Activated T-cell treated with anti-CD3 and anti-CD28 coated beads, Interleukin-2, amount 50 U/mL, for 48 hours (primary cell): ENCODE measurements at places on chromosomes 3 and 15.

DNA sequence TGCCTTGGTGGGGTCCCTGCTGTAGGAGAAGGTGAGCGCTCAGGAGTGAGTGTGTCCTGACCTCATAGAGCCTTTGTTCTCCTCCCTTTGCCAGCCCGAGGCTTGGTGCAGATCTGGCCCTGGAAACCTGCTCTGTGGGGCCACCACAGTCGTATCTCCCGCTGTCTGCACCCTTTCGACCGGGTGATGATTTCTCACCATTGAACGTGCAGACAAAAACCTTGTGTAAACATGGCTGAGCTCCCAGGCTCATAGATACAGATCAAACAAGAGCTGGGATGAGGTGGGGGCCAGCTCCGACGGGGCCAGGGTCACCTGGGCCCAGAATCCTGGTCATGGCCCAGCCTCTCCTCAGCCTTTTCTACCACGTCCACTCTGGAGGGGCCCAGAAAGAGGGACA is 34.6 kb upstream of the ESYT3 start:
- no peak for DNase-seq

- no peak for DNase-seq
Measured at GRCh38 chr3:24161841-24162240, 216.8 kb downstream of the NR1D2 start.

DNA sequence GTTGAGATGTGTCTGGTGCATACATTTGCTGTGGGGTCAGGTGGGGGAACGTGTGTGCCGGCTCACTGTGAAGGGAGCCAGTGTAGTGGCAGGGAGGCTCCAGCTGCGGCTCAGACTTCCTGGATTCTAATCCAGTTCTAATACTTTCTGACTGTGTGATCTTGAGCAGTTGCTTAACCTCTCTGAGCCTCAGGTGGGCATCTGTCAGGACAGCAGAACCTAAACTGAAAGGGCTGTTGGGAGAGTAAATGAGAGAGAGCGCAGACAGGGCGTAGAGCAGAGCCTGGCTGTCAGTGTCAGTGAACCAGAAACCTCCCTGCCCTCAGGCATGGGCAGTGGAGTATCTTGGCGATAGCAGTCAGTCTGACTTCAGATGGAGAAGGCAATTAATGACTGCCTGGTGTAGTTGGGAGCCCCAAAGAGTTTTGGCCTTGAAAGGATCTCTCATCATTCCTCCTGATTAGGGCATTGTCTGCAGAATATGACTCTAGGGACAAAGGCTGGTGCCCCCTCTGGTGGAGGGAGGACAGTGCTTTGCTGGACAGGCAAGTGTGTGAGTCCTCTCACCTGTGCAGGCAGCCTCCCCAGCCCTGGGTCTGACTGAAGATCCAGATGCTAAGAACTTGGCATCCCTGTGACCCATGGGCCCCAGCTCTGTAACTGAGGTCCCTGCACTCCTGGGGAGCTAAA is 9.6 kb downstream of the KBTBD13 start:
- DNase-seq, result peak; percentile 38

DNA sequence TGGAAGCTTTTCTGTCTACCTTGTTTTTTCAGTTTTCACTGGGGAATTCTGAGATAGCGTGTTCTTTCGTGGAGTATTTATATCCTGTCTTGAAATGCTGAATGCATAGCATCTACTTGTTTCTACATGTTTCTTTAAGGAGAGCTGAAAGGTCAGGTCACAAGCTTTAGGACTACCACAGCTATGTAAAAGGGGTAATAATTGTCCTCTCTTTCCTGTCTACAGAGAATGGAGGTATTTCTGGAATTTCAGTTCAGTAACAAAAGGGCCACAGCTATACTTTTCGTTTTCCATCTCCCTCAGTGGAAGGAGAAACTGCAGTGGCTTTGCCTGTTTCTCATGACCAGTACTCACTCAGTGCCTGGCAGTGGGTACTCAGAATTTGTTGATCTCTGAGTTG is 4.7 kb downstream of the INAFM2 start:
- DNase-seq, result no peak

DNA sequence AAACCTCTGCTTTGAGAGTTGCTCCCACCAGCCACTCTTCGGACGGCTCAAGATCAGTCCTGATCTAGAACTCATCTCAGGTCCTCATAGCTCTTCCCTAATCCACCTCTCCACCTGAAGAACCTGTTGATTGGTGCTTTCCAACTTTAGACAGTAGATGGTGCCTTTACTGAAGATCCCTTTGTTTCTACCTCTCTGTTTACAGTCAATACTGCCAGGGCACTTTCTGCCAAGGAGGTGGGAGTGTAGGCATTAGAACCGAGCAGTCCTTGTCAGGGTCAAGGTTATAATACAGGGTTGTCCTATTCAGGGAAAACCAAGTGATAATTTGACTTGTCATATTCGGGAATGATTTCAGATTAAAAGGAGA is 1.2 kb downstream of the CGNL1 start:
- DNase-seq, result no peak

- DNase-seq, result no peak
Measured at GRCh38 chr15:65211482-65211982, 259 bp upstream of the CILP start.

DNA sequence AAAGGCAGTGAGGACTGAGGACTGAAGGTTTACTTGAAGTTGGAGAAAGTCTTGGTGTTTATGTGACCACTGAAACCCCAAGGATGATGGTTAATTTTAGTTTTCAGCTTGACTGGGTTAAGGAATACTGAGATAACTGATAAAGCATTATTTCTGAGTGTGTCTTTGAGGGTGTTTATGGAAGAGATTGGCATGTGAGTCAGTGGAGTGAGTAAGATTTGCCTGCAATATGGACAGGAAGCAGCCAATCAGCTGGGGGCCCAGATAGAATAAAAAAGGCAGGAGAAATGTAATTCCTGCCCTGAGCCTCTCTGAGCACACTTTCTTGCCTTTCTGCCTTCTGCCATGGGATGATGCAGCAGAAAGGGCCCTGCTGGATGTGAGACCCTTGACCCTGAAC is 92.4 kb downstream of the KBTBD8 start:
- no peak for DNase-seq

GRCh38 chr3:53194210-53195065 is 33.4 kb downstream of the PRKCD start:
- DNase-seq, result no peak

- no peak for DNase-seq
Measured at GRCh38 chr3:187039723-187040414, 99.4 kb downstream of the RPL39L start.

DNA sequence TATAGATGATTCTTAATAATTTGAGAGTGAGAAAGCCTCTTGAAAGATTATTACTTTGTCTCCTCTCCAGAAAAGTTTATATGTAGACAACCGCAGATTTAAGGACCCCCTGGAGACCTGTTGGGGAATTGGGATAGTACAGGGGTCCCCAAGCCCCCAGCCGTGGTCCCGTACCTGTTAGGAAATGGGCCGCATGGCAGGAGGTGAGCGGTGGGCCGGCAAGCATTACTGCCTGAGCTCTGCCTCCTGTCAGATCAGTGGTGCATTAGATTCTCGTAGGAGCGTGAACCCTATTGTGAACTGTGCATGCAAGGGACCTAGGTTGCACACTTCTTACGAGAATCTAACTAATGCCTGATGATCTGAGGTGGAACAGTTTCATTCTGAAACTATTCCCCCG is 78.3 kb downstream of the PFN2 start:
- DNase-seq, result no peak

DNA sequence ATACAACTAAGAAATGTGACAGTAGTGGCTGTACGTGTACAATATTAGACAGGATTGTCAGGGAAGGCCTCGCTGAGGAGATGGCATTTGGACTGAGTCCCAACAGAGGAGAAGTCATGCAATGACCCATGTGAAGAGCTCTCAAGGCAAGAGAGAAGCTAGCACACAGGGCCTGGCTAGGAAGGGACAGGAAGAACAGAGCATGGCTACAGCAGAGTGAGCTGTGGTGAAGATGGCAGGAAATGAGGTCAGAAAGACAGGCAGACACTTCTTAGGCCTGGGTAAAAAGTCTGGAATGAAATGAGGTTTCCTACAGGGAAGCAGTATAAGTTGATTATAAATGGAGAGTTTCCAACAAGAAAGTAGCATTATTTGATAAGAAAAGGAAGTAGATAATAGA is 33.2 kb upstream of the LEKR1 start:
- DNase-seq, result no peak

DNA sequence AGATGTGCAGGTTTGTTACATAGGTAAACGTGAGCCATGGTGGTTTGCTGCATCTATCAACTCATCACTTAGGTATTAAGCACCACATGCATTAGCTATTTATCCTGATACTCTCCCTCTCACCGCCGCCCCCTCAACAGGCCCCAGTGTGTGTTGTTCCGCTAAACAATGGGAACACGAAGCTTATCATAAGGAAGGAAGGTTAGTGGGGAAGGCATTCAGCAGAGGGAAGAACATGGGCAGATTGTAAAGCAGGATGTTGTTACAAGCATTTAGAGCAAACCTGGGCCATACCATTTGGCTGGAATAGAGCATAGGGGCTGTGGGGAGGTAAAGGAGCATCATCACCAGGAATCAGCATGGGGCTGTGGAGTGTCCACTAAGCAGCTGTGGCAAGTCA is 111.8 kb downstream of the SSR3 start:
- no peak for DNase-seq

DNA sequence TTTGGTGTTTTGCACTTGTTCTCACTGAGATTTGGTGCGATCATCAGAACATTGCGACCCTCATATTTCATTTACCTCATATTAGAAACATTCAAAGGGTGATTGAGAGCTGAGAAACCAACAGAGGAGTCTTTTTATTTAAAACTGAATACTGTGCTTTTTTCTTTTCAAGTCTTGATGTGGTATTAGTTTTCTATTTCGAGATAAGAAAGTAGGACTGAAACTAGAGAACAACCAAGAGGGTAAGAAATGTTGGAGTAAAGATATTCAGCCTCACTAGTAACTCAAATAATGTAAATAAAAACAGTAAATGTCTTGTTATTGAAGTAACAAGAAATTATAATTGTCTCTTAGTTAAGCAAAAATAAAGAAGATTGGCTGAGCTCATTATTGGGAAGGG is 26.5 kb downstream of the EFHB start:
- DNase-seq, result no peak

- no peak for DNase-seq
Measured at GRCh38 chr15:62912808-62913207, 129.7 kb upstream of the TPM1 start.

- DNase-seq, result peak; percentile 42
Measured at GRCh38 chr3:189563853-189564563, 67.2 kb upstream of the TP63 start.

GRCh38 chr3:102233881-102234280 is 200.9 kb upstream of the ZPLD1 start:
- DNase-seq, result no peak

GRCh38 chr3:123072564-123072963 is 5.7 kb downstream of the PDIA5 start:
- DNase-seq, result no peak

DNA sequence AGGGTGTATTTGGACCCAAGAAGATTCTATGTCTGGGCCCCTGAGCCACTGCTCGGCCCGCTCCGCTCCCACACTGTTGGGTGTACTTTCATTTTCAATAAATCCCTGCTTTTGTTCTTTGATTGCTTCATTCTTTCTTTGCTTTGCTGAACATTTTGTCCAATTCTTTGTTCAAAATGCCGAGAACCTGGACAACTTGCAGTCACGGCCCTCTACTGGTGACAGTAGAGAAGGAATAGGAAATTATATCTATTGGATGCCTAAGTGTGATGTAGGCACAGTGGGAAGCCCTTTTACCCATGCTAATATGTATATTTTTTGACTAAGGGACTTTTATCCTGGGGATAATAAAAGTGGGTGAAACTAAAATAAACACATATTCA is 340.8 kb downstream of the LRRC3B start:
- no peak for DNase-seq

DNA sequence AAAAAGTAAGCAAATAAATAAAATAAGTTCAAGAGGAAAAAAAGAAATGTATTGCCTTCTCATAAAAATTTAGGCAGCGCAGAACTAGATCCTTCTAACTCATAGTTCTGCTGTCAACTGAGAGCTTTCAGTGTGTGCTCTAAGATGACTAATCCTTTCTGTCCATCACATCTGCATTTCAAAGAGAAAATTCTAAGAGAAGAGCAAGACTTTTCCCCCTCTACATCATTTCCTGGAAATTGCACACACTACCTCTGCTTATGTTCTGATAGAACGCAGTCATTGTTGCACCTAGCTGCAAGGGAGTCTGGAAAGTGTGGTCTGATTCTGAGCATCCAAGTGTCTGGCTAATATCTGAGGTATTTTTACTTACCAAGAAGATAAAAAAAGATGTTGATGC is 39.6 kb upstream of the SLCO3A1 start:
- DNase-seq, result no peak

DNA sequence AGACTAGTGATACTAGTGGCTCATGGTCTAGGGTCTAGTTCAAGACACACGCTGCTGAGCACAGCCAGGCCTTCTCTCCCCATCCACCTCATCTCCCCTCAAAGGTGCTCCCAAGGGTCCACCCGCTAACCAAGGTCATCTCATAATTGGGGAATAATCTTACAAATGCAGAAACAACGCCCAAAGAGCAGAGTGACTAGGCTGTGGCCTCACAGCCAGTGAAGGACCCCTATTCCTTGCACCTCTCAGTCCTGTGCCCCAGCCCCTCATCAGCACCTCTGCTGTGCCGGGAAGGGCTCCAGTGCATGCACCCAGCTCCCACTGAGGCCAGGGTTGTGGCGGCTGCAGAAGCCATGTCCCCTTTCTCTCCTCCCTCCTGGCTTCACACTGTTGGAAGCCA is 286.9 kb downstream of the UACA start:
- DNase-seq, result no peak

- no peak for DNase-seq
Measured at GRCh38 chr3:187299611-187300010, 8.1 kb upstream of the MASP1 start.

- DNase-seq, result no peak
Measured at GRCh38 chr3:73557986-73558726, 66.6 kb downstream of the PDZRN3 start.

- DNase-seq, result no peak
Measured at GRCh38 chr3:128207951-128208350, 54.7 kb downstream of the EEFSEC start.

GRCh38 chr3:193095366-193095765 is 145.7 kb upstream of the PLAAT1 start:
- DNase-seq, result no peak

- no peak for DNase-seq
Measured at GRCh38 chr15:87369269-87369668, 887.3 kb downstream of the NTRK3 start.

DNA sequence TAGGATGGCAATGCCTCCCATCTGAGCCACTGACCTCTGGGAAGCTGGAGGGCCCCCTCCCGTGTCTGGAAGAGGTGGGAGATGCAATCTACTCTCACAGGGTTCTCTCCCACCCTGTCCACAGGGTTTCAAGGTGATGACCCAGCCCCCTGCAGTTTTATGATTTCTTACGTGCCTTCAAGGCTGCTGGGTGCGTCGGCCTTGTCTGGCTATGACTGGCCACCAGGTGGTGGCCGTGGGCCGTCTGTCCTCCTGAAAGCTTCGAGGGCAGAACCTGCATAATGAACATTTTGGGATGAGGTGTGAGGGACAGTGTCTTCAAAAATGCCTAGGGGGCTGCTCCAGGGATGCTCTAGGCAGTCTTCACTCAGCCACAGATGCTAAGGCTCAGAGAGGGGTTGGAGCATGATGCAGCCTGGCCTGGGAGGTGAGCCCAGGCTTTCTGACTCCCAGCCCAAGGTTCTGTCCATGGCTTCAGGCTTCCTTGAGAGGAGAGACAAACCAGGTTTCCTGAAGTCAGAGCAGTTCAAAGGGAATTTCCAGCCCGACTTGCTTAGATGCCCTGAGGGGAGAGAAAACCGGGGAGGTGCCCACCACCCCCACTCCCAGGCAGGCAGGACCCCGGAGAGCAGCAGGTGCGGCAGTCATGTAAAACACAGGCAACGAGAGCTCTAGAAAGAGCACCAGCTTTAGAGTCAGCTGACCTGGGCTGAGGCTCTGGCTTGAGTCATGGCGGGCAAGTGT is 18.7 kb downstream of the ISG20 start:
- no peak for DNase-seq
